ENCODE measurements at places on chromosomes 13 and 19.
A peak's percentile ranks its signal among the peaks of the same experiment; 100 is the strongest.

DNA sequence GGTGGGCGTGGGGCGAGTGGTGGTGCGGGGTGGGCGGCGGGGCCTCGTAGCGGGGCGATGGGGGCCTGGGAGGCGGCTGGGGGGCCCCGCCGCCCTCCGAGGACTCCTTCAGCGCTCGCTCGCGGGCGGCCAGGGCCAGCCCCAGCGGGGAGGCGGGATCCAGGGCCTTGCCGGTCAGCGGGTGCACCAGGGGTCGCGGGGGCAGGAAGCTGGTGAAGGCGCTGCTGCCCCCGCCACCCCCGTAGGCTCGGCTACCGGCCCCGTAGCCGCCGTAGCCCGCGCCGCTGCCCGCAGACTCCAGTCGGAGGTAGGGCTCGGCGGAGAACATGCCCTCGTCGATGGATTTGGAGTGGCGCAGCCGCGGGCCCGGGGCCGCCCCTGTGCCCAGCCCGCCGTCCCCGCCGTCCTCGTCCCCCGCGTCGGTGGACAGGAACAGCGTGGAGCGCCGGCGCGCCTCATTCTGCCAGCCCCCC is 18.6 kb downstream of the C19orf81 start:
- no peaks in the 10 kb centered on the region for H3K36me3 ChIP-seq
- no peak overlapping the region for H3K27ac ChIP-seq
- H3K4me1 ChIP-seq, result peaks cover 14% of the 10 kb centered on the region
- H3K27me3 ChIP-seq, result peaks cover 17% of the 10 kb centered on the region
- no peak overlapping the region for H3K4me3 ChIP-seq
- no peak for DNase-seq

- H3K4me3 ChIP-seq, result no peak overlapping the region
- no peak for DNase-seq
- H3K4me1 ChIP-seq, result peaks cover 14% of the 10 kb centered on the region
- H3K27ac ChIP-seq, result no peak overlapping the region
- H3K27me3 ChIP-seq, result no peaks in the 10 kb centered on the region
These were observed 52.5 kb downstream of the SLITRK1 start for GRCh38 chr13:83829810-83830209.

DNA sequence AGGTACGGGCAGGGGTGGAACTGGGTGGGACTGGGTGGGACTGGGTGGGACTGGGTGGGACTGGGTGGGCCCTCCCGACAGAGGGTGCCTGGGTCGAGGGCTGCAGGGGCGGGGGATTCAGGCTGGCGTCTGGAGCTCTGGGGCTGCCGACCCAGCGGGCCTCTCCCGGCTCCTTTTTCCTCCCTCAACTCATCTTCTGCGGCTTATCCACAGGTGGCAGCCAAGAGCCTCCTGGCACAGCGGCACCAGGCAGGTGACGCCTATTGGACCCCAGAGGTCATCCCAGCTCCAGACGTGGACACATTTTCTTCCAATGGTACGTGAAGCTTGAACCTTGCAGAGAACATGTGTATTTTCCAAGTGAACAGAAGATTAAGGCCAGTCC is 533 bp downstream of the ZNF544 start:
- H3K27me3 ChIP-seq, result no peaks in the 10 kb centered on the region
- H3K4me1 ChIP-seq, result peaks cover 6% of the 10 kb centered on the region
- H3K4me3 ChIP-seq, result peak overlapping the region; percentile 60
- peak overlapping the region; percentile 89 for H3K27ac ChIP-seq
- DNase-seq, result no peak

DNA sequence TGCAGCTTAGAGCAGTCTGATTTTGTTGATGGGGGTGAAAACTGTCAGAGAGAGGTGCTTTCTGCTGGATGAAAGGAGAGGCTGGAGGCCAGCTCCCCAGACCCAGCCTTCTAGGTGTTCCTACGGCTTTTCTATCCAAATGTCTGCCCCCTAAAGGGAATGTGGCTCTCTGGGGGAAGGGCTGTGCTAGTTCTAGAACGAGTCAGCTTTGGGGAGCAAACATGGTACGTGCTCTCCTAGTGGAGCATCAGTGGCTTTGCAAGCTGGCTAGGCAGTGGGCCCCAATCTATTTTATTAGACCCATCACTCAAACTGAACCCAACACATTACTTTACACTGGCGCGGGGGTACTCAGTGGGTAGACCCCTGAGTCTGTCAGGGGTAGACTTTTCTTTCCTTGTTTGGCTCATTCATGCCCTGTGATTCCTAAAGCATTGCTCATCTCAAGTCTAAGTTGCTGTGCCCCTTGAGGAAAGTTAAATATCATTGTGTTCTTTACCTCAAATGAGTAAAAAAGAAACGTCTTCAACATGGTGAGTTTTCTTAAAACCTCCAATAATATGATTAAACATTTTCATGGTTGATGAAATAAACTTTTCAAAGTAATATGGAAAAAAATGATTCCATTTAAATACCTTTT is 254.9 kb downstream of the DLEU7 start:
- no peaks in the 10 kb centered on the region for H3K36me3 ChIP-seq
- H3K4me1 ChIP-seq, result no peaks in the 10 kb centered on the region
- H3K27ac ChIP-seq, result no peak overlapping the region
- H3K27me3 ChIP-seq, result no peaks in the 10 kb centered on the region

DNA sequence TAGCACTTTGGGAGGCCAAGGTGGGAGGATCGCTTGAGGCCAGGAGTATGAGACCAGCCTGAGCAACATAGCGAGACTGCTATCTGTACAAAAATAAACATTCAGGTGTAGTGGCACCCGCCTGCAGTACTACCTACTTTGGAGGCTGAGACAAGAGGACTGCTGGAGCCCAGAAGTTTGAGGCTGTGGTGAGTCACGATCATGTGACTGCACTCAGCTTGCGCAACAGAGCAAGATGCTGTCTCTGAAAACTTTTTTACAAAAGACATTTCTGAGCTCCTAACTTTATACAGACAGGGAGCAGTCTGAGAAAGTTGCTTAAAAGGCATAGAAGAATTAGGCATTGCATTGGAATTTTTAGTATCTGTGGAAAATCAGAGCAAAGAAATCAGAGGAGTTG is 10.4 kb upstream of the TBC1D4 start:
- no peak for DNase-seq
- H3K27me3 ChIP-seq, result no peaks in the 10 kb centered on the region
- H3K4me1 ChIP-seq, result no peaks in the 10 kb centered on the region
- H3K36me3 ChIP-seq, result no peaks in the 10 kb centered on the region
- H3K4me3 ChIP-seq, result no peak overlapping the region
- no peak overlapping the region for H3K27ac ChIP-seq

GRCh38 chr19:11881151-11881800 is 6.3 kb upstream of the ZNF69 start:
- H3K27ac ChIP-seq, result no peak overlapping the region
- H3K27me3 ChIP-seq, result no peaks in the 10 kb centered on the region
- no peak overlapping the region for H3K4me3 ChIP-seq
- H3K36me3 ChIP-seq, result no peaks in the 10 kb centered on the region
- no peak for DNase-seq

DNA sequence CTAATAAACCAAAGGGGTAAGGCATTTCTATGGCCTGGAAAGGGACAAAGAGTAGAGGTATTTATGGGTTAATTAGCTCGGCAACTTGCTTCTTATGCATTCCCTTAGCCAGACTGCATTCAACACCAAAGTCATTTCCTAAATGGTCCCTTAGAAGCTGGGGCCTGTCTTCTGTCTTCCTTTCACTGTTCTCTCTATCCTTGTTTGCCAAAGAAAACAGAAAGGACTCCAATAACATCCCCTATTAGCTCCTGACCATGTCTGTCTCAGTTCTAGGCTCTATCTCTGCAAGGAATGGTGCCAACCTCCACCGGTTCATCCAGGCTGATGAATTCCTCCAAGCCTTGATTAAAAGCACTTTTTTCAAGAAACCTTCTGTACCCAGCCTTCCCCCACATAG is 123.5 kb downstream of the KCTD12 start:
- no peak overlapping the region for H3K4me3 ChIP-seq
- H3K36me3 ChIP-seq, result no peaks in the 10 kb centered on the region
- no peaks in the 10 kb centered on the region for H3K4me1 ChIP-seq
- no peak for DNase-seq
- no peaks in the 10 kb centered on the region for H3K27me3 ChIP-seq

GRCh38 chr19:30224689-30225606 is 147.2 kb upstream of the ZNF536 start:
- DNase-seq, result no peak
- peak overlapping the region; percentile 51 for H3K4me3 ChIP-seq
- H3K27ac ChIP-seq, result peak overlapping the region; percentile 86
- H3K27me3 ChIP-seq, result peaks cover 5% of the 10 kb centered on the region

GRCh38 chr19:13022859-13023636 is 27.8 kb downstream of the NFIX start:
- H3K4me3 ChIP-seq, result peak overlapping the region; percentile 50
- H3K4me1 ChIP-seq, result peaks cover 100% of the 10 kb centered on the region
- H3K36me3 ChIP-seq, result no peaks in the 10 kb centered on the region

- H3K4me1 ChIP-seq, result peaks cover 5% of the 10 kb centered on the region
- DNase-seq, result no peak
- H3K4me3 ChIP-seq, result no peak overlapping the region
- H3K27me3 ChIP-seq, result no peaks in the 10 kb centered on the region
These were observed 98.8 kb downstream of the EPSTI1 start for GRCh38 chr13:42893214-42893671.

All from esophagus squamous epithelium (tissue), 5 donors.